Nephron progenitor cell (in vitro differentiated cells): ENCODE measurements at places on chromosomes 12 and 14.

DNA sequence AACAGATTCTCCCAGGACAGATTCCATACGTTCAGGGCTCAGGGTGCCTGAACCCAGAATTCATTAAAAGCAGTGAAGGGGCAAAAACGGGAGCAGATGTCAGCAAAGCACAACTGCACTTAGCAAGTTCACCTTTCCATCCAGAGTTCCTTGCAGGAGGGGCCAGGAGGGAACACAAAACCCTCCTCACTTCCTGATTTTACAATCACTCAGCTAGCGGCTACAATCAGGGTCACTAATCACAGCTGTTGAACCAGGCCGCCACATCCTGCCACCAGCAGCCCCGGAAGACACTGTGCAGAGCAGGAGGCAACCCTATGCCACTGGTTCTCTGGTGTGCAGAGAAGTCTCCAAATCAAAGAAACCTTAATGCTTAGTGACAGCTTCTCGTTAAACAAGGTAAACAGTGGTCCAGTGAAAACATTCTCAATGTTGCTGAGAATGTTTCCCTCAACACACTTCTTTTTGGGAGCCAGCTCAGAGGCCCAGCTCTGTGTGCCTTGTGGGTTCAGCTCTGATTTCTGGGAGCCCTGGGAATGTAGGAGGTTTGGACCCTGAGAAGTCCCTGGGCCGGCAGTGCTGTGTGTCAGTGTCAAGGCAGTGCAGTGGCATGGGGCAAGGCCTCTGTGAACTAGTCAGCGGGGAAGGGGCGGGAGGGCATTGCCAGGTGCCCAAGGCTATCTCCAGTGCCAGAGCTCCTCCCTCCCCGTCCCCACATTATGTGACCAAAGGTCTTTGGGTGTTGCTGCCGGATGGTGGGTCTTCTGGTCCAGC lies 54.5 kb downstream of the VCPKMT start:
- DNase-seq = peak; percentile 36

GRCh38 chr14:39957290-39957689 lies 525.1 kb upstream of the FBXO33 start:
- DNase-seq = no peak

GRCh38 chr14:25832585-25832984 lies 765.2 kb downstream of the NOVA1 start:
- no peak for DNase-seq

- no peak for DNase-seq
These were observed 13.6 kb downstream of the HNF1A start for GRCh38 chr12:120991965-120992364.

GRCh38 chr12:47942614-47943225 lies 20.7 kb upstream of the TMEM106C start:
- no peak for DNase-seq

DNA sequence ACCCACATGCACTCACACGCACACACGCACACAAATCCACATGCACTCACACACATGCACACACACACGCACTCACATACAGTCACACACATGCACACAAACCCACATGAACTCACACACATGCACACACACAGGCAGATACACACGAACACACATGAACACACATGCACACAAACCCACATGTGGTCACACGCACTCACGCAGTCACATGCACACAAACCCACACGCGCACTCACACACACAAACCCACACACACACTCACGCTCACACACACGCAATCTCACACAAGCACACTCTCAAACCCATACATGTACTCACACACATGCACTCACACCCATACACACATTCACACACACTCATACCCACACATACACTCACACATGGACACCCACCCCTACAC lies 61.5 kb downstream of the GALNT9 start:
- DNase-seq = no peak

DNA sequence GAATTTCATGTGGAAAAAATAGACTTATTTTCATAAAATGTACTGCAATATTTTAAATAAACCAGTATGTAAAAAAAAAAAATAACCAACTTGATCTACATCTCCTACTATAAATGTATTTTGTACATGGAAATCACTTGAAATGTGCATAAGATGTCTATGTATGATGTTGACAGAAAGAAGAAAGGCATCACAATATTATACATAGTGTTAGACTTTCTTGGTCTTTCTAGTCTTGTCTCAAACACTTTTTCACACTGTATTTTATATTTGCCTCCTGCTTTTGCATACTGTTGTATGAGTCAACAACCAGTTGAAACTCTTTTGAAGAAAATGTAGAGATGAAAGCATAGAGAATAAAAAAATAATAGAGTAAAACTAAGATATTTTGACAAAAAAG lies 352.4 kb upstream of the MGAT4C start:
- no peak for DNase-seq

GRCh38 chr14:69605738-69606137 lies 5.7 kb upstream of the SUSD6 start:
- DNase-seq = no peak

GRCh38 chr12:19614601-19615383 lies 175.5 kb downstream of the AEBP2 start:
- no peak for DNase-seq

DNA sequence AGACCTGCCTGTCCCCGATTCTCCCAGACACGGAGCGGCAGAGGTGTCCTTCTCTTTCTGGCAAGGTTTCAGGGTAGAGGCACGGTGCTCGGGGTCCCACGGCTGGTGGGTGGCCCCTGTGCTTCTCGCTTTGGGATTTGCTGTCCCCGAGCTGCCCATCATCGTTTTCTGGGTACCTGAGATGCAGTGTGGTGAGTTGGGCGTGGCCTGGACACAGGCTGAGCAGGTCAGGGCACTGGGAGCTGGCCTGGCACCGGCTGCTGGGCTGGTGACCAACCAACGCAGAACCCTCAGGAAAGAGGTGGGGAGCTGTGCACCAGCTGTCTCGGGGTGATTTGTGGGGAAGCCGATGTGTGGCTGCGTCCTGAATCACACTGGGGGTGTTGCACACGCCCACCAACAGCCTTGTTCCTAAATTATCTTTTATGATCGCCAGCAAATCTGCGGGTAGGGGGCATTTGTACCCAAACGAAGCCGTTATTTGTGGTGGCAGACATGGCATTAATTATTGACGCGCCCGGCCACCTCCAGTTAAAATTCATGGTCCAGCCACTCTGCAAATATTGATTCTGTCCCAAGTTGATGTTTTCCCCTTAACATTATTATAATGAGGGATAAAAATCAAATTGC lies 61.0 kb downstream of the KIF26A start:
- DNase-seq = no peak

DNA sequence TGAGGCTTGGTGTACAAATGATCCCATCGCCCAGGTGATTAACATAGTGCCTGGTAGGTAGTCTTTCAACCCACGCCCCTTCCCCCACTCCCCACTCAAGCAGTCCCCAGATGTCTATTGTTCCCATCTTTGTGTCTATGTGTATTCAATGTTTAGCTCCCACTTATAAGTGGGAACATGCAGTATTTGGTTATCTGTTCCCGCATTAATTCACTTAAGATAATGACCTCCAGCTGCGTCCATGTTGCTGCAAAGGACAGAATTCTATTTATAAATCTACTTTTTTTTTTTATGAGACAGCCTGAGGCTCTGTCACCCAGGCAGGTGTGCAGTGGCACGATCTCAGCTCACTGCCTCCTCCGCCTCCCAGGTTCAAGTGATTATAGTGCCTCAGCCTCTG lies 15.7 kb downstream of the SPX start:
- no peak for DNase-seq

DNA sequence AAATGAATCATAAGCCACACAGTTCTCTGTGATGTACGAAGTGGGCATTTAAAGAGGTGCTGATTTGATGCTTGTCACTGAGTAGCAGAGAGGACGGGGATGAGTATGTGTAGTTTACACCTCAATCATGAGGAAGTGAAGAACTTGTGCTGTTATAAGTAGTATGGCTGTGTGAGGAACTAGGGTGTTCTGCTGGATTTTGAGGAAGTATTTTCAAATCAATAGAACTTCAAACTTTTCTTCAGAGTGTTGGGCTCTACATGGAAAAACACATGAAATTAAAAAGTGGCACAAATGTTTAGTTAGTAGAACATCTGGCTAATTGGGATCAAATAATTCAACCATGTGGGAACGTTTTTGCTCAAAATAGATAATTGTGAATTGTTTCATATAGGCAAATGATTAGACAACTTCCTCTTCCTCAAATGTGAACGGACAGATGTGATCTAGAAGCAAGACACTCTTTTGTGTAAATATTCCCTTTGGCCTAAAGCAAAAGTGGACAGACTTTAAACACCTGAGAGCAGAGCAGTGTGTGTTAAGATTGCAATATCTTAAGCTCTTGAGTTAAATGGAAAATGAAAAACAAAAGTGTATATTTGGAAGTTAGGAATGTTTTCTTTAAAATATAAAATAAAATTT lies 168.5 kb downstream of the NAV3 start:
- no peak for DNase-seq

DNA sequence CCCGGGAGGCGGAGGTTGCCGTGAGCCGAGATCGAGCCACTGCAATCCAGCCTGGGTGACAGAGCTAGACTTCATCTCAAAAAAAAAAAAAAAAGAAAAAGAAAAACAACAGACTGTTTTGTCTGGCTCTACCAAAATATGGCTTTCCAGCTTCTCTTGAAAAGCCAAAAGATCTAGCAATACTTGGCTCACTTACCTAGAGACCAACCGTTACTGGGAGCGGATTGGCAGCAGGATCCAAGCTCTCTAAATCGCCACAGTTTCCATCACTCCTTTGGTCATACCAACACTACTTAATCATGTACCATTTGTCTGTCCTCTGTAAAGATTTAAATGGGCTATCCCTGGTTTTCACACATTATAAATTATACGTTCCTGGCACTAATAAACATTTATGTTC lies 87.6 kb upstream of the GPHB5 start:
- DNase-seq = no peak

DNA sequence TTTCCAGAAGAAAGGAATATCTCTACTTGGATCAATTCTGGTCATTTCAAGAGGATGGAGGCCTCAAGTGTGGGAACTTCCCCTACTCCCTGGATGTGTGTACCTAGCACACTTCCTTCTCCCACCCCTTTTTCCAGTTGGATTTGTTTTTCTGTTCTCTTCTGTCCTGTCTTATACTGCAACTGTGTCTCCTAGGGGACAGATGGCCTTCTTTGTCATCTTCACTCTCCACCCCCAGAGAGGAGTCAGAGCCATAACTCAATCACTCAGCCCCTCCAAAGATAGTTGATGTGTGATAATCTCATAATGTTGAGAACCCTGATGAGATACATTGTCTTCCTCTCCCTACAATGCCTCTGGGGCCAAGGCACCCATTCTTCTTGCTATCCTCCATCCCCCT lies 2.1 kb upstream of the DTX3 start:
- DNase-seq = no peak
